ENCODE measurements at places on chromosomes 12 and 14.

DNA sequence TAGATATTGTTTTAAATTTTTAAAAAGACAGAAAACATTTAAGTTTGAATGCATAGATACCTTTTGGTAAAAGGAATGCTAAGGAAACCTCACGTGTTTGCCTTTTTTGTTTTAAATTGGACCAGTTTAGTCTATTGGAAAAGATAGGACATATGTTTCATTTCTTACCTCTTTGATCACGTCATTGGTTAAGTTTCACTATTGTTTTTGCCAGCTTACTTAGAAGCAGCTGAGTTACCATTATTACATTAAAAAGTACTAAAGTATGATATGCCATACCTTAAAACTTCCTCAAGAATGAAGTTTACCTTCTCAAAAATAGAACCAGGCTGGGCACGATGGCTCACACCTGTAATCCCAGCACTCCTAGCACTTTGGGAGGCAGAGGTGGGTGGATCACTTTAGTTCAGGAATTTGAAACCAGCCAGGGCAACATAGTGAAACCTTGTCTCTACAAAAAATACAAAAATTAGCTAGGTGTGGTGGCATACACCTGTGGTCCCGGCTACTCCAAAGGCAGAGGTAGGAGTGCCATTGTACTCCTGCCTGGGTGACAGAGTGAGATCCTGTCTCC, 54.4 kb downstream of the SRGAP1 start:
- DNase-seq: no peak

DNA sequence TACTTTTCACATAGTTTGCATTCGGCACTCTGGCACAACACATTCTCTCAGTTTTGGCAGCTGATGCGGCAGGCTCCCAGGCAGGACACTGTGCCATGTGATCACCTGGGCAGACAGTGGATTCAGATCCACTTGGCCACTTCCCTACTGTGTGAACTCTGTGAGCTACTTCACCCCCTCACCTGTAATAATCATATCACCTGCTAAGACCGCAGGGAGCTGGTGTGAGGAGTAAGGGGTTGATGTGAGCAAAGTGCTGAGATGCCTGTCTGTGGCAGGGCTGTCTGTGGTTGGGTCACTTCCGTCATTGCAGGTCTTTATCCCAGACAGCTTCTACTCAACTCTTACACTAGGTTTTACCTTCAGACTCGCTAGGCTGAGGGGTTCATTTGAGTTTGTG, 50.4 kb upstream of the AMN start:
- no peak for DNase-seq

DNA sequence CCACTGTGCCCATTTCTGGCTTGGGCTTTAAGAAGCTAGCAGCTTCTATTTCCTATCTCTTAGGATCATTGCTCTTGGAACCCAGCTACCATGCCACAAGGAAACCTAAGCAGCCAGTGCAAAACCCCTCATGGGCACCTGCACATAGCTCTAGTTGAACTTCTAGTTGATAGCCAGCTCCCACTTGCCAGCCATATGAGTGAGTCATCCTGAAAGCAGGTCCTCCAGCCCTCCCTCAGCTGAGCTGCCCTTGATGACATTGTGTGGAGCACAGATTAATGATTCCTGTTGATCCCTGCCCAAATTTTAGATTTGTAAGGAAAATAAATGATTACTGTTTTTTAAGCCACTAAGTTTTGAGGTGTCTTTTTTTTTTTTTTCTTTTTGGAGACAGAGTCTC, 234.2 kb upstream of the FBXO33 start:
- DNase-seq: no peak

GRCh38 chr12:95953000-95953399, 9.9 kb downstream of the AMDHD1 start:
- DNase-seq: no peak

- DNase-seq: no peak
Measured at GRCh38 chr12:56385873-56386272, 23.2 kb upstream of the APOF start.

DNA sequence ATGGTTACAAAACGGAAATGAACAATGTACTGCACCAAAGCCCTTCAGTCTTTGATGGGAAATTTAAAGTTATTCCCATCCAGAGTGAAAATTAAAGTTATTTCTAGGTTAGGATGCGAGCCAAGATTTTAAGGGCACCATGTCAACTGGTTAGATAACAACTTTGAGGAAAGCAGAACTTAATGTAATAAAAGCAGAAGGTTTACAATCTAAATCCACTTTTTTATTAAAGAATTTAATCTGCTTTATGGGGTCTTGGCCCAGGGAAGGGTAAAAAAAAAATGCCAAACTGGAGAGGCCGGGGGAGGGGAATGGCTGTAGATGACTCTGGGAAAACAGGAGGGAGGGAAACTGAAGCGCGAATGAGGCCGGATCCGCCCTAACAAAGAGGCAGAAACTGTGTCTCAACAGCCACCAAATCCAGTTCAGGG, 108.2 kb upstream of the ATF7IP start:
- DNase-seq: no peak

GRCh38 chr12:125240717-125241116, 175.5 kb downstream of the AACS start:
- no peak for DNase-seq

DNA sequence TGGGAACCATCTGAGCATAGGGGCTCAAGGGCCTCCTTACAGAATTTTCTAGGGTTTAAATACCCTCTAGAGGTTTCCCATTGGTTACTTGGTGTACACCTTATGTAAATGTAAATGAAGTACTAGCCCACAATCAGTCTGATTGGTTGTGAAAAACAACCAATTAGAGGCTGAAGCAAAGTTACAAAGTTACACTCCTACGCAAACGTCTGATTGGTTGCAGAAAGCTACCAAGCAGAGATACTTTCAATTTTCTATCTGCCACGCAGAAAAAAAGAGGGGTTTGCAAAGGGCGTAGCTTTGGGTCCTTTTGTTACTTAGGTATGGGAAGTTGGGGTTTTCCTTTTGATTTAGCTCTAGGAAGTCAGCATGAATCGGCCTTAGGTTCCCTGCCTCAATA, 1.8 kb upstream of the TMEM19 start:
- DNase-seq: no peak

DNA sequence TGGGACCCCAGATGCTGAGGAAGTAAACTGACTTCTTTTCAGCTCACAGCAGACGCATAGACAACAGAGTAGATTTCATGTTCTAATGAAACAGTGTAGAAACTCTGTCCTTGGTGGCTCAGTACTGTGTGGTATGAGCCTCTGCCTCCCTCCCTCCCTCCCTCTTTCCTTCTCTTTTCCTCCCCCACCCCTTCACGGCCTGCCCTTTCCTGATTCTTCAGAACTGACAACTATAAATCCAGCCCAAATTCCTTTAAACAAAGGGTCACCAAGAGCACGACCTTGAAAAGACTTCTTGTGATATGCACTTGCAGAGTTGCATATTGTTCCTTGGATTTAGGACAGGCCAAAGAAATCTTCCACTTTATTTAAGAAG, 164.0 kb downstream of the ETV6 start:
- DNase-seq: no peak

Measured in activated CD4-positive, alpha-beta T cell treated with anti-CD3 and anti-CD28 coated beads, Interleukin-2, amount 50 U/mL, for 48 hours (primary cell).